ENCODE measurements at places on chromosomes 3 and 15.

DNA sequence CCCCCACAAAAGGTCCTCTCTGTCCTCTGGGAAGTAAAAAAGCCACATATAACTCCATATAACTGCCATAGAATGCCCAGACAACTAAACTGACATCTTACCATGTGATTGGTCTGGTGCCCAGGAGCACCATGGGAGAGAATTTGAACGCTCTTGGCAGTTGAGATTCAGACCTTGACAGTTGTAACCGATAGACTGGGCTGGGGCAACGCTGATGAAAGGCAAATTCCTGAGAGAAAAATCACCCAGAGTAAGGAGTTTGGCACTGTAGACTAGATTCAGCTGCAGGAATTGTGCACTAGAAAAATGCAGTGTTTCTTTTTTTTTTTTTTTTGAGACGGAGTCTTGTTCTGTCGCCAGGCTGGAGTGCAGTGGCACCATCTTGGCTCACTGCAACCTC, 240.5 kb downstream of the SOX2 start:
- DNase-seq: no peak

DNA sequence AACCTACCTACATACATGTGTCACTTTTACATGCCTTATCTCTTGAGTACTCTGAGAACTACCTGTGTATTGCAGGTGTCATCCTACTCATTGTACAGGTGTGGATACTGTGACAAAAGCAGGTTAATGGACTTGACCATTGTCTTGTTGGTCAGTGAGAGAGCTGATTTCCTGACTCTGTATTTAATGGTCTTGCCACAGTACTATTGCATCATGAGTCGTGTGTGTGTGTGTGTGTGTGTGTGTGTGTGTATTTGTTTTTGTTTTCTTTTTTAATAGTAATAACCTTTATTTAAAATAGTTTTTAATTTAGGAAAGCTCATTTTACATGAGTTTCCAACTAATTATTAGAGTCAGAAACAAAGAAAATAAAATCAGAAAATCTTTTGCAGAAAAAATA, 7.7 kb downstream of the SELENOT start:
- no peak for DNase-seq

- DNase-seq: no peak
Observed at GRCh38 chr15:64751464-64751863, 23.9 kb downstream of the RBPMS2 start.

DNA sequence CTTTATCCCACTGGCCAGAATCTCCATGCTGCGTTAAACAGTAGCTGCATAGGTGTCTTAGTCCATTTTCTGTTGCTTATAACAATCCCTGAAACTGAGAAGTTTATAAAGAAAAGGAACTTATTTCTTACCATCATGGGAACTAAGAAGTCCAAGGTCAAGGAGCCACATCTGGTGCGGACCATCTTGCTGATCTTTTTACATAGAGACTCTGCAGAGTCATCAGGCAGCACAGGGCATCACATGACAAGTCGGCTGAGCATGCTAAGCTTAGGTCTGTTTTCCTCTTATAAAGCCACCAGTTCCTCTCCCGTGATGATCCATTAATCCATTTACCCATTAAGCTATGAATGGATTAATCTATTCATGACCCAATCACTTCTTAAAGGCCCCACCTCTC, 22.4 kb upstream of the FAM174B start:
- no peak for DNase-seq

DNA sequence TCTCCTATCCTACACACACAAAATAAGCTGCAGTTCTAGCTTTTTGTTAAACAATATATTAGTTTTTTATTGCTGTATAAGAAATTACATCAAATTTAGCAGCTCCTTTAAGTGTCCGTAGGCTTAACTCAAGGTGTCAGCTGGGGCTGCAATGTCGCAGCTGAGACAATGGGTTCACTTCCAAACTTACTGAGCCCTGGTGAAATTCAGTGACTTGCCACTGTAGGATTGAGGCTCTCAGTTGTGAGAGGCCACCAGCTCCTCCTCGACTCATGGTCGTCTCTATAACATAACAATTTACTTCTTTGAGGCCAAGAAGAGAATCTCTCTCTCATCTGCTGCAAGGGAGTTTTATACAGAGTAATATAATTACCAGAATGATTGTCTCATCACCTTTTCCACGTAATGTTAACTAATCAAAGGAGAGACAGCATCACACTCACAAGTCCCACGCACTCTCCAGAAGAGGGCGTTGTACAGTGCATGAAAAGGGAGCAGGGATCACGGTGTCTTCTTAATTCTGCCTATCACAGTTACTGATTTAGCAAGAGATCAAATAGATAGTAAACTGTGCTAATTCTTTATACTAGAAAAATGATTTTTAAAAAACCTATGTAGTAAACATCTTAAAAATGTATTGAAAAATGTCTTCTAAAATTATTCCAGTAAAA, 735.6 kb upstream of the GBE1 start:
- no peak for DNase-seq

GRCh38 chr3:180188512-180189309, 152.0 kb upstream of the PEX5L start:
- DNase-seq: no peak

DNA sequence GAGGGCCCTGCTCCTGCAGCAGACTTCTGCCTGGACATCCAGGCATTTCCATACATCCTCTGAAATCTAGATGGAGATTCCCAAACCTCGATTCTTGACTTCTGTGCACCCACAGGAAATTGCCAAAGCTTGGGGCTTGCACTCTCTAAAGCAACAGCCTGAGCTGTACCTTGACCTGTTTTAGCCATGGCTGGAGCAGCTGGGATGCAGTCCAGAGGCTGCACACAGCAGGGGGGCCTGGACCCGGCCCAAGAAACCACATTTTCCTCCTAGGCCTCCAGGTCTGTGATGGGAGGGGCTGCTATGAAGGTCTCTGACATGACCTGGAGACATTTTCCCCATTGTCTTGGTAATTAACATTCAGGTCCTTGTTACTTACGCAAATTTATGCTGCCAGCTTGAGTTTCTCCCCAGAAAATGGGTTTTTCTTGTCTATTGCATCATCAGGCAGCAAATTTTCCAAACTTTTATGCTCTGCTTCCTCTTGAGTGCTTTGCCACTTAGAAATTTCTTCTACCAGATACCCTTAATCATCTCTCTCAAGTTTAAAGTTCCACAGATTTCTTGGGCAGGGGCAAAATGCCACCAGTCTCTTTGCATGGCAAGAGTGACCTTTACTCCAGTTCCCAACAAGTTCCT, 11.8 kb upstream of the MYO5A start:
- no peak for DNase-seq

DNA sequence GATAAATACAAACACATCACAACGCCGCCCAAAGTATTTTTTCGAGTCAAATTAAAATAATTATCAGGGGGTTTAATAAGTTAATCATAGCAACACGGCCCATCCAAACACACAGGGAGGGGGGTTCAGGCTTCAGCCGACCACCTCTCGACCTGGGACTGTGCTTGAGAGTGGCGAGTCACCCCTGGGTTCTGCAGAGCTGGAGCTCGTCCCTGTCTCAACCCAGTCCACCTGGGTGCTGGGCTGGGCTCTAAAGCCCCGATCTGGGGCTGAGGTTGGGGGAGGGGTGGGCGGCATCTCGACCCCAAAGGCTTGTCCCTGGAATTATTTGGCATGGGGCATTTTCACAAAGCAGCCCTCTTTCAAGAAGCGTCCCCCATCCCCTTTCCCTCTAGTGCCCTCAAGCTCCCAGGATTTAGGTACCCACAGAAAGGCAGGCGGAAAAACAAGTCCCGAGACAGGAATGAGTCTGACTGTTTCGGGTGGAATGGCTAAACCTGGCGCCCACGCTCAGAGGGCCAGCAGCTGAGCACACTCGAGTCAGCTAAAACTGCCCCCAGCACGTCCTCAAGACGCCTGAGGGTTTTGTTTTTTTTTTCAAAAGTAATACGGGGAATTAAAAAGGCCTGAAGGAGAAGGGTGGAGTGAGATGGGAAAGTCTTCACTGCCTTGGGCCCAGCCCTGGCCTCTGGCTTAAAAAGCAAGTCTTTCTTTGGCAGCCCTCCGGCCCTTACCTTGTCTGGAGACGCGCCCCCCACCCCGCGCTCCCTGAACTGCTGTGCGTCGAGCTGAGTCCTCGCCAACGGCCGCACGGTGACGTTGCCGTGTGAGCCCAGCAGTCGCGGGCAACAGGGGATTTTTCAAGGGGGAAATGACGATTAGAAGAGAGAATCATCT, 32.5 kb downstream of the NR2F2 start:
- DNase-seq: no peak

GRCh38 chr3:8554696-8555095, 53.1 kb downstream of the LMCD1 start:
- no peak for DNase-seq

- DNase-seq: no peak
Observed at GRCh38 chr3:143383421-143383820, 263.9 kb downstream of the CHST2 start.

GRCh38 chr3:195754141-195754540, 33.4 kb downstream of the MUC20 start:
- no peak for DNase-seq

GRCh38 chr3:107284612-107285011, 92.6 kb upstream of the CCDC54 start:
- no peak for DNase-seq

DNA sequence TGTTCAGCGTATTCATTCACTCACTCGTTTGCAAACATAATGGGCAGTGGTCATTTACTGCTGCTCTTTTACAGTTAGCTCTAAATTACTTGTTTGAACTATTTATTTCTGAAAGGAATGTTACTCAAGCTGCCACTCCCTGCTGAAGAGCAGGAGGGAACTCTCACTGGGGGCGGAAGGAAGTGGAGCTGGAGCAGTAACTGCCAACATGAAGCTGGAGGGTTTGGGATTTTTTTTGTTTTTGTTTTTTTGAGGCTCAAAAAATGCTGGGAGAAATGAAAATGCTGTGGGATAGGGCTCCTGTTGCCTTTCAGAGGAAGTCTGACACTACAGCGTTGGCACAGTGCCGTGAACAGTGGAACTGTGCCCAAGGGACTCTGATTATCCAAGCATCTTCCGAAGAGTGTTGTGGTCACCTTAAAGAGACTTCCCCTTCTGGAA, 44.1 kb downstream of the SENP2 start:
- no peak for DNase-seq

GRCh38 chr3:59321881-59322540, 272.2 kb upstream of the CFAP20DC start:
- no peak for DNase-seq

DNA sequence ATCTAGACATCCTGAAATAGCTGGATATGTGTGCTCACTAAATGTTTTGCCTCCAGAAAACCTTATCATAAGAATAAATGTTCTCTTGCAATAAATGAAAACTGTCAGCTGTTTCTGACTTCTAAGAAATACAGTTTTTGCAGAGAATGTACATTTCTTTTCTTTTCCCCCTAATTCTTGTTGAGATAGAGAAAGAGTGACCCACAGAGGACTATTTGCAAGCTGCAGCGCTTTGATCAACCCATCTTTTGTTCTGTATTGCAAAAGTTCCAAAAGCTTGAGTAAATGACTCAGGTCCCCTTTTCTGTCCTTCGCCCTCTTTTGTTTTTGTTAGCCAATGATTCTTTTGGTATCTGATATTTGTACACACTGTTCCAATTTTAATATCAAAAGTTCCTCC, 141.9 kb downstream of the BBX start:
- DNase-seq: no peak

GRCh38 chr3:4928277-4928789, 50.9 kb upstream of the BHLHE40 start:
- no peak for DNase-seq

DNA sequence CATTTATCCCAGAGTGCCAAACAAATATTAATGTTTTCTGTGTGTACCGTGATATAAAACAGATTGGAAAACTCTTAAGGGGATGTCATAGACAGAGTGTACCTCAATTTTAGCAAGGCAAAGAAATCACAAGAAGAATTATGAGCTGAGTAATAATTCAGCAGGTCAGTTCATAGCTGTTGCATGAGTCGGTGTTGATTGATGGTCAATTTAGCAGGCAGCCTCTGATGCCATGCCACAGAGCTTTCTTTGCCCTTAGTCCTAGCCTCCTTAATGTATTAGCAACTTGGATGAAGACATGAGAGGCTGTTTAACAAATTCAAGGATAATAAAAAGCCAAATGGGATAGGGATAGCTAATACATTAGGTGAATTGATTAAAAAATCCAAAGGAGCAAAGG, 6.8 kb downstream of the SLC35A5 start:
- no peak for DNase-seq

DNA sequence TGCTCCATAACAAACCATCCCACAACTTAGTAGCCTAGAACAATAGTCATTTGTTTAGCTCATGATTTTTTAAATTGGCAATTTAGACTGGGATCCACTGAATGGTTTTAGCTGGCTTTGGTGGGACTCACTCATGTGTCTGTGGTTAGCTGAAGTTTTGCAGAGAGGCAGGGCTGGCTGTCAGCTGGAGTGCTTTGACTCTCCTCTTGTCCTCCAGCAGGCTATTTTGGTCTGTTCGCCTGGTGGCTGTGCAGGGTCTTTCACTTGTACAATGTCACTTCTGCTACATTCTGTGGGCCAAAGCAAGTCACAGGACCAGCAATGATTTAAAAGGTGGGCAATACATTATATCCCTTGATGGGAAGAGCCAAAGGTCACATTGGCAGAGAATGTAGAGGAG, 1146.5 kb downstream of the ROBO2 start:
- no peak for DNase-seq

- DNase-seq: no peak
Observed at GRCh38 chr3:172938788-172939187, 188.3 kb downstream of the ECT2 start.

DNA sequence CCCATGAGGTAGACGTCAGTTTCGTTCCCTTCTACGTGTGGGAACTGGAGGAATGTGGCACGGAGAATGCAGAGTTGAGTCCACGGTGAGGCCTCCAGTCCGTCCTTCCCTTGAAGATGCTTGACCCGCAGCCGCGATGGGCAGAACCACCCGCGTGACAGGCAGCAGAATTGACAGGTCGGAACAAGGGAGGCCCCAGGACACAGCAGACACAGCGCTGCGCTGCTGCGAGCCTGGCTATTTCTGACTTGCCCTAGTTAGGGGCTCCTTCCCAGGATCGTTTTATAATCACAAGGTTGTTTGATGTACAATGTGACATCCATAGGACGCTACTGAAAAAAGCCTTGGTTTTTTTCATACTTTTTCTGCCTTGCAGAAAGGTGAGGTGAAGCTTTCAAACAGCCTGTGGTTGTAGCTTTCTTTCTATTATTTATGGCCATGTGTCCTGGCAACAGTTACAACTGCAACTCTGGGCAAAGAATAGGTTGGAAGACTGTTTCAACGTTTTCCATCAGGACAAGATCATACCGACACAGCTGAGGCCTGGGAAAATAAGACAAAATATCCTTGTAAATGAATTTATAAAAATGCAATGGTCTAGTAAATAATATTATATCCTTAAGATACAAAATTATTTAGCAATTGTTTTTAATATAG, 9.6 kb upstream of the TMEM41A start:
- no peak for DNase-seq

DNA sequence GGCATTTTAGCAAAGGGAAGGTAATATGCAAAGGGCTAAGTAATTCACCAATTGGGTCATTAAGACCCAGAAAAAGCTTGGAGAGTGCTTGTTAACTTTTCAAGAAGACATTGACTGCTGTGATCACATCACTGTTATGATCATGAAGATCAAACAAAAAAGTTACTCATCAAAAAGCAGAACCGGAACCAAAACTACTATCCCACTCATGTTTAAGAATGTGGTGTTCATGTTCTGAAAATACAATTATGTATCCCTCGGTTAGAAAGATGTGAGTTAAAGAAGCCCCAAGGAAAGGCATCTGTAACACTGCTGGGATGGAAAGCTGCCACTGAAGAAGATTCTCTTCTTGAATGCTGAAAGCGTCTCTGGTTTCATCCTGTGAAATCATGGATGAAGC, 32.6 kb downstream of the BBX start:
- no peak for DNase-seq

- DNase-seq: no peak
Observed at GRCh38 chr3:37347941-37348340, 173.6 kb upstream of the LRRFIP2 start.

GRCh38 chr15:67968564-67968963, 85.6 kb upstream of the PIAS1 start:
- DNase-seq: no peak

Data from effector CD8-positive, alpha-beta T cell (primary cell).